ENCODE measurements at places on chromosomes 12 and 14. TPM values are rescaled to one million over a fixed set of nuclear protein-coding genes. Genes with fewer than 3 reads are reported as not detected.

GTF2A1 gene
- 15.4 TPM for total RNA-seq

KLC1 gene
- 253 TPM for total RNA-seq

MED13L gene
- total RNA-seq, result 54.6 TPM

SIX4 gene
- 6.4 TPM for total RNA-seq

LTB4R2 gene
- total RNA-seq, result 8.4 TPM

FOXA1 gene
- total RNA-seq, result 0.44 TPM

CYP46A1 gene
- total RNA-seq, result 0.12 TPM

ATP5MC2 gene
- 370 TPM for total RNA-seq

GALNT6 gene
- total RNA-seq, result 102 TPM

ENDOU gene
- total RNA-seq, result not detected

LRRIQ1 gene
- total RNA-seq, result 0.88 TPM

SRSF9 gene
- total RNA-seq, result 104 TPM

TCL1B gene
- not detected for total RNA-seq

LMO3 gene
- not detected for total RNA-seq

GALNT9 gene
- total RNA-seq, result not detected

- no peak for DNase-seq
Measured at GRCh38 chr14:72517736-72518135, 376.2 kb downstream of the DPF3 start.

- no peak for DNase-seq
Measured at GRCh38 chr12:66103016-66103913, 27.3 kb downstream of the LLPH start.

DNA sequence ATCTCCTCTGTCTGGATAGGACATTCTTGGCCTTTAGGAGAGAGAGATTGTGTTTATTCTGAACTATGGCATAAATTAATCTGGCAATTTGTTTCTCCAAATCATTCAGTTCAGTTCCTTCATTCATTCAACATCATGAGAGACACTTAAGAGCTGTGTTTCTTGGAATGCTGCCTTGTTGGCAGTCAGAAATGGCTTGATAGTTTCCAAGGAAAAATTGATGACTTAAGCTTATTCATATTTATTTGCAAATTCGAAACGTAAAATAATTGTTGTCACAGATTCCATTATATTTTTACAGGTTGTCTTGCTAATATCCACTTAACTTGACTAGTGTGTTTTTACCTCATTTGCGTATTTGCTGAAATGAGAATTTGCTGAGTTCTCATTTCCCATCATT is 393.0 kb downstream of the C12orf75 start:
- DNase-seq, result no peak

GRCh38 chr14:76309572-76310162 is 66.3 kb upstream of the ESRRB start:
- DNase-seq, result no peak

GRCh38 chr12:21568115-21568514 is 36.5 kb downstream of the GYS2 start:
- DNase-seq, result no peak

DNA sequence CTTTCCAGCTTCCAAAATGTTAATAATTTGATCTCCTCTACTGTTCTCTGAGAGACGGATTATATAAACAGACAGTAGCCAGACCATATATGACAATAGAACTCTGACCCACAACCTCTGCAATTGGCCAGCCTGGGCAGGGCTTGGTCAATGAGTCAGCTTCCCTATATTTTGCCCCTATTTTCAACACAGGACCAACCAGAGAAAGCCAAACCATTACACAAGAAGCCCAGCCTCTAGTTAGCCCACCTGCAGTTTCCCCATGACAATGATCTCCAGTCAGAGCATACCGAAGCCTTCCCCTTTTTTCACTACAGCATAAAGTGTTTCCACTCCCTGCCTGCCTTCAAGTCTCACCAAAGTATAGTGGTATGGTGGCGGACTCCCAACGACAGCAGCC is 7.6 kb upstream of the EXD2 start:
- no peak for DNase-seq

GRCh38 chr12:93002293-93003054 is 73.4 kb upstream of the EEA1 start:
- DNase-seq, result peak; percentile 86

GRCh38 chr12:30391766-30392366 is 303.8 kb downstream of the IPO8 start:
- no peak for DNase-seq

- no peak for DNase-seq
Measured at GRCh38 chr12:89514751-89515150, 9.8 kb downstream of the GALNT4 start.

DNA sequence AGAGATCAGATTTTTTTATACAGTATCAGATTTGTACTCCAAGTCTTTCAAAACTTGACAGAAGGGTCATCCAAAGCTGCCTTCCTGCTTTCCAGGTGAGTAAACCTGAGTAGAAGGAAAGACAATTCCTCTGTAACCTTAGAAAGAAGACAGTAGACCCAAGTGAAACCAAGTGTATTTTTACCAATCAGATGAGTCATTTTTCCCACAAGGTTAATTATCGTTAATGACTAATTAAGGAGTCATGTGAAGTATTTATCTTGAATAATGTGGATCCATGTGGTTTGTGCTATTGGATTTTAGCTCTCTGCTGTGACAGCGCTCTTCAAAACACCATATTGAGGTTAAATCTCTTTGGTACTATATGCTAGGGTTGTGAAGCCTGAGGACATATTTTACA is 74.0 kb upstream of the PELI2 start:
- no peak for DNase-seq

GRCh38 chr12:111112311-111113098 is 192.1 kb upstream of the MYL2 start:
- DNase-seq, result no peak

GRCh38 chr12:109900752-109901580 is 892 bp downstream of the TCHP start:
- no peak for DNase-seq

DNA sequence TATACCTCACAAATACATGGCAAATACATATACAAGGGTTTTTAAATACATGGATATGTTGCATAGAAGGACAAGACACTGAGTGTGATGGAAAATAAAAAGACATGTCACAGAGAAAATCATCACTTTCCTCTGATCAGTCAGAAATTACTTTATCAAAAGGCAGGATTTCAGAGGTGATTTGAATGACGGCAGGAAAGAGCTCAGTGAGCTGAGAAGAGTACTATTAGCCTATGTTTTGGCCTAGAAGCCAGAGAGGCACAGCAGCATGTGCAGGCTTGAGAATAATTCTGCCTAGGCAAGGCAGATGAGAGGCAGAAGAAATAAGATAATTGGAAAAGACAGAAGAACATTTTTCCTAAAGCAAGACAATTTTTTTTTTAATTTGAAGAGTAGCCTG is 94.9 kb downstream of the BCAT1 start:
- no peak for DNase-seq

DNA sequence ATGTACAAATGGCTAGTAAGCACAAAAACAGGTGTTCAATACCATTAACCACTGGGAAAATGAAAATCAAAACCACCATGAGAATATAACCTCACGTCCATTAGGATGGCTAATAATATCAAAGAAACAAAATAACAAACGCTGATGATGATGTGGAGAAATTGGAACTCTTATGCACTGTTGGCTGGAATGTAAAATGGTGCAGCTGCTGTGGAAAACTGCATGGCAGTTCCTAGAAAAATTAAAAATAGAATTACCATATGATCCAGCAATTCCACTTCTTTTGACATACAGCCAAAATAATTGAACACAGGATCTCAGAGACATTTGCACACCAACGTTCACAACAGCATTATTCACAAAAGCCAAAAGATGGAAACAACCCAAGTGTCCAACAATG is 51.5 kb downstream of the TMPRSS12 start:
- no peak for DNase-seq

- DNase-seq, result no peak
Measured at GRCh38 chr12:118271770-118272417, 100.8 kb downstream of the TAOK3 start.

DNA sequence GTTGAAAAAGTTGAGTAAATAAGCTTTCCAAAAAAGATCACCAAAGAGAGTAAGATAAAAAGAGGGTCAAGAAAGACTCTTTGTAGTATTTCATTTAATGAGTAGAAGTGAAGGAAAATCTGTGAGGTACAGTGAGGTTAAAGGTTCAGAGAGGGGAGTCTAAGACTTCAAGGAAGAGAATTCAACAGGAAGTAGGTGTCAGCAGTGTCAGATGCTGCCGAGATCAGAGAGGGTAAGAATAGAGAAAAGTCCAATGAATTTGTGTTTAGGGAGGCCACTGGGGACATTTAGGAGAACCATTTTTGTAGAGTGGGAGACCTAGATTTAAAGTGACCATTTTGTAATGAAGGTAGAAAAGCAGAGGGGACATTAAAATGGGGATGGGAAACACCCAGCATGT is 71.6 kb upstream of the KRAS start:
- DNase-seq, result no peak

GRCh38 chr12:1519642-1520041 is 74.7 kb downstream of the FBXL14 start:
- no peak for DNase-seq

DNA sequence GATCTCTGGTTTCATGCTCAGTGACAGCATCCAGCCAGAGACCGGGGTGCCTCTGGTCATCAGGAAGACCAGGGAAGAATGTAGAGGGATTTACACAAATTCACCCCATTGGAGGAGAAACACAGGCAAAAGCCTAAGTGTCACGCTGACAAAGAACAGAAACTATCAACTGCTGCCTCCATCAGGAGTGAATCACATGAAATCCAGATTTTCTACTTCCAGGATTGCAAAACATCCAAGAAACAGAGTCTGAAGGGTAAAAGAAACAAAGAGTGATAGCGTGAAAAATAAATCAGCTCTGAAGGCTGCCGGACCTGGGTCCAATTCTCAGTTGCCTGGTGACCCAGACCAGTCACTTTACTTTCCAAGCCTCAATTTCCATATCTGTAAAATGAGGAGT is 136.1 kb upstream of the MAP1LC3B2 start:
- no peak for DNase-seq

- no peak for DNase-seq
Measured at GRCh38 chr12:11543457-11544158, 105.9 kb upstream of the ETV6 start.
